Inflammatory macrophage (primary cell): ENCODE measurements at places on chromosomes 12 and 14.

GRCh38 chr12:25979563-25979962, 21.1 kb downstream of the RASSF8 start:
- no peak for DNase-seq

GRCh38 chr14:74049876-74050495, 30.8 kb downstream of the BBOF1 start:
- peak; percentile 25 for DNase-seq

- no peak for DNase-seq
Measured at GRCh38 chr12:95804291-95804690, 13.7 kb upstream of the NTN4 start.

- DNase-seq = no peak
Measured at GRCh38 chr14:73502017-73502619, 11.4 kb downstream of the RIOX1 start.

GRCh38 chr12:77010691-77011548, 54.4 kb downstream of the E2F7 start:
- peak; percentile 72 for DNase-seq

DNA sequence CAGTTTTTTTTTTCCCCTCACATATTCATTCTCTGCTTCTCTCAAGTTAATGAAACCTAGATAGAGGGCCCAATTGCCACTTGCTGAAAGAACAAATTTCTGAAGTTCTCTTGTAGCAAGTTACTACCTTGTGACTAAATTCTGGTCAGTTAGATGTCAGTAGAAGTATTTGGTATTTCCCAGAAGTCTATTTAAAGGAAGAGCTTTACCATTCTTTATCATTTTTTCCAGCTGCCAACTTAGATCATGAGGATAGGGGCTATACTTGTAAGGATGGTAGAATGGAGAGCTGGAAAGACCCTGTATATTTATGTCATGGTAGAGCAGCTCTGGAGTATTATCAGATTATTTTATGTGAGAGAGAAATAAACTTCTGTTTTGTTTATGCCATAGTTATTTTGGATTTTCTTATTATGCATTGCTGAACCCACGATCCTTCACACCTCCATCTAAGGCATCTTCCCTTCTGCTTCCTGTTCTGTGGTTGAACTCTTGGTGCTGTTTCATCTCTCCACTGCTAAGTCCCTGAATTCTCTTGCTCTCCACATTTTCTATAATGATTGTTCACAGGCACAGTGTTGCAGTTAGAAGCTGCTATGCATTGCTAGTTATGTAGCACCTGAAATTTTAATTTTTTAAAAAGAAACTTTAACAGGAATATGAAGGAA, 25.9 kb downstream of the FUT8 start:
- DNase-seq = no peak

DNA sequence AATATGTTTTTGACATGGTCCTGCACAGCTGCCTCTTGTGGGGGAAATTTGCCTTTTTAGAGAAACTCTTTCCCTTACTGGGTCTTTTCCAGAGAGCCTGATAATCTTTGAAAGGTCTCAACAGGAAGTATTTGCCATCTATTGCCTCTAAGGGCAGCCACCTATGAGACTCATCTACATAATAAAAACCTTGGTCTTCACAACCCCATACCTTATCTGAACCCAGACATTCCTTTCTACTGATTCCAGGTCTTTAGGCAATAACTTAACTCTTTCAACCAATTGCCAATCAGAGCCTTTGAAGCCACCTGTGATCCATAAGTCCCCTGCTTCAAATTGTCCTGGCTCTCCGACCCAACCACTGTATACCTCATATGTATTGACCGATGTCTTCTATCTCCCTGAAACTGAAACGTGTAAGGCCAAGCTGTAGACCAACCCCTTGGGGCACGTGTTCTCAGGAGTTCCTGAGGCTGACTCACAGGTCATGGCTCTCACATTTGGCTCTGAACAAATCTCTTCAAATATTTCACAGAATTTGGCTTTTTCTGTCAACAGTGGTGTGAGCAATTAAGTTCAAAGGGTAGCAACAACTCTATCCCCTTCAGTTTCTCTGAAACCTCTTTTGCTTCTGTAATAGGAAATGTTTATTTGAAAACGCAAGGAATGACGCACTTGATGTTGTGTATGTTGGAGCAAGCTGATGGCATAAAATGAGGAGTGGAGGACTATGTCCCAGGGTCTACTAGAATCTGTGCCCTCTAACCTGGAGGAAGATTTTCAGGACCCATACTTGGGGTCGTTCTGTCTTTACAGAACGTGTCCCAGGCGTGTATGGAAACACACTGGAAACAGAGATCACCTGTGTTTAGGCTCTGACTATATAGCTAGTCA, 49.2 kb upstream of the EIF5 start:
- DNase-seq = no peak

- peak; percentile 9 for DNase-seq
Measured at GRCh38 chr14:101593411-101594238, 32.3 kb downstream of the DIO3 start.

GRCh38 chr12:6914246-6914946, at the start of gene ENO2:
TSS of gene ENO2 (plus strand) at chr12:6914580. CDS start at chr12:6915833, 1,253 bp downstream.
- peak; percentile 52 for DNase-seq

DNA sequence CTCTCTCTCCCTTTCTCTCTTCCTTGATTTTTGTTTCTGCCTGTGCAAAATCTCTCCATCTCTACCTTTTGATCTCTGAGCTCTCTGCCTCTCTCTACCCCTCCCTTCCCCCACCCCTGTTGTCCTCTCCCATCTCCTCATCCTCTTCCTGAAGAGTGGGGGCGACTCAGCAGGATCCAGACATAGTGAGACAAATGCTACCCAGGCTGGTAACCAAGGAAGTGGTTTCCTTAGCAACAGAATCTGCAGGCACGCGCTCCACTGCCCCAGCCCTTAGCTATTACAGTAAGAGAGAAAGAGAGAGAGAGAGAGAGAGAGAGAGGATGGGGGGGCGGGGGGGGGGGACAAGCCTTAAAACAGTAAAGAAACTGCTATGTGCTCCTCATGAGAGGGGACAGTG, 85.6 kb downstream of the CMKLR1 start:
- DNase-seq = no peak

DNA sequence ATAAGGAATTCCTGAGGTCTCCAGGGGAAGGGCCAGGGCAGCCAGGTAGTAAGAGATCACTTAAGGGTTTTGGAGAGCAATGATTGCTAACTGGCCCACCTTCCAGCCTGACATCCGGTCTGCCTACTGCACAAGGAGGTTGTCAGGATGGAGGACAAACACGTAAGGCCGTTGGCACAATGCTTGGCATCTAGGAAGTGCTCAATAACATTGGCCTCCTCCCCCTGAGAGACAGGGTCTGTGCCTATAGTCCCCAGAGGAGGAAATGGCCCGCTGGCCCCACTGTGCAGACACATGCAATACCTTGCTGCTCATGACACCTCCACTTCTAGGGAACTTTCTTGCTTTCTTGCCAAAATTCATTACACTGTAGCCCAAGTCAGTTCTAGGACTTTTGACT, 73.2 kb downstream of the NTF3 start:
- DNase-seq = no peak

GRCh38 chr14:24843494-24843893, 206.5 kb downstream of the STXBP6 start:
- peak; percentile 7 for DNase-seq
